Adrenal gland (tissue), 19 donors: ENCODE measurements at places on chromosomes 4 and X. TPM values are rescaled to one million over a fixed set of nuclear protein-coding genes. Genes with fewer than 3 reads are reported as not detected.

GRCh38 chr4:134807231-134807745, 605.7 kb upstream of the PABPC4L start:
- no peak for DNase-seq
- no peak overlapping the region for H3K4me3 ChIP-seq
- H3K36me3 ChIP-seq = no peaks in the 10 kb centered on the region
- H3K27ac ChIP-seq = no peak overlapping the region
- no peaks in the 10 kb centered on the region for H3K4me1 ChIP-seq

DNA sequence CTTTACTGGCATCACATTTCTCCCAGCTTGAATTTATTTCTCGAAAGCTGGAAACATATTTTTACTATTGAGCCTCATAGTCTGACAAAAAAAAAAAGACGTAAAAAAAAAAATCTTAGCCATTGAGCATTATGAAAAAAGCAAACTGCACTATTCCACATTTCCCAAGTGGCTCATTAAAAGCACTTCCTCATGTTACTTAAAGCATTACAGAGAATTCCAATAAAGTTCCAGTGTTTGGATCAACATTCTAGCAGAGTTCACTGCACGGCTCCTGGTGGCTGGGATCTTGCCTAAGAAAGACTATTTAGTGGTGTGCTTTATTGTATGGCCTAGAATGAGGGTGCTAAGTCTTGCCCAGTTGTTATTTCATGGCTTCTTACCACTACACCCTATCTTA, 476.2 kb downstream of the PPARGC1A start:
- H3K4me3 ChIP-seq = no peak overlapping the region
- no peaks in the 10 kb centered on the region for H3K27me3 ChIP-seq
- no peaks in the 10 kb centered on the region for H3K4me1 ChIP-seq
- DNase-seq = no peak

GRCh38 chr4:60805500-60806313, 394.4 kb upstream of the ADGRL3 start:
- H3K4me1 ChIP-seq = no peaks in the 10 kb centered on the region
- DNase-seq = peak; percentile 34
- H3K4me3 ChIP-seq = no peak overlapping the region
- no peak overlapping the region for H3K27ac ChIP-seq
- no peaks in the 10 kb centered on the region for H3K36me3 ChIP-seq
- H3K27me3 ChIP-seq = no peaks in the 10 kb centered on the region

GRCh38 chrX:110430293-110431076, 71.8 kb downstream of the RTL9 start:
- no peaks in the 10 kb centered on the region for H3K36me3 ChIP-seq
- H3K27me3 ChIP-seq = peaks cover 35% of the 10 kb centered on the region
- no peaks in the 10 kb centered on the region for H3K4me1 ChIP-seq
- no peak overlapping the region for H3K4me3 ChIP-seq
- no peak overlapping the region for H3K27ac ChIP-seq
- no peak for DNase-seq

- no peak overlapping the region for H3K4me3 ChIP-seq
- H3K4me1 ChIP-seq = no peaks in the 10 kb centered on the region
- no peaks in the 10 kb centered on the region for H3K36me3 ChIP-seq
- H3K27ac ChIP-seq = no peak overlapping the region
- no peaks in the 10 kb centered on the region for H3K27me3 ChIP-seq
Measured at GRCh38 chr4:12488672-12489071, 995.5 kb downstream of the RAB28 start.

PLP1 gene
- polyA plus RNA-seq = 8.6 TPM

ATP6AP1 gene
- 56.8 TPM for polyA plus RNA-seq

TBC1D9 gene
- polyA plus RNA-seq = 7.5 TPM

PRPS2 gene
- 83.5 TPM for polyA plus RNA-seq

OTUD6A gene
- polyA plus RNA-seq = not detected

TSPAN6 gene
- 16.9 TPM for polyA plus RNA-seq
